ENCODE measurements at places on chromosomes 12 and 14. TPM values are rescaled to one million over a fixed set of nuclear protein-coding genes. Genes with fewer than 3 reads are reported as not detected.

Gene KRT71
- not detected for total RNA-seq

- DNase-seq, result no peak
Measured at GRCh38 chr14:51619561-51619960, 32.1 kb upstream of the FRMD6 start.

- no peak for DNase-seq
Measured at GRCh38 chr12:113519464-113520307, 48.0 kb upstream of the LHX5 start.

- no peak for DNase-seq
Measured at GRCh38 chr14:57530571-57530970, 36.9 kb upstream of the CCDC198 start.

GRCh38 chr12:452667-453210 lies 7.0 kb upstream of the B4GALNT3 start:
- DNase-seq, result no peak

- no peak for DNase-seq
Measured at GRCh38 chr12:103547929-103548328, 39.1 kb upstream of the STAB2 start.

GRCh38 chr12:106633451-106633823 lies 50.6 kb downstream of the RFX4 start:
- no peak for DNase-seq

DNA sequence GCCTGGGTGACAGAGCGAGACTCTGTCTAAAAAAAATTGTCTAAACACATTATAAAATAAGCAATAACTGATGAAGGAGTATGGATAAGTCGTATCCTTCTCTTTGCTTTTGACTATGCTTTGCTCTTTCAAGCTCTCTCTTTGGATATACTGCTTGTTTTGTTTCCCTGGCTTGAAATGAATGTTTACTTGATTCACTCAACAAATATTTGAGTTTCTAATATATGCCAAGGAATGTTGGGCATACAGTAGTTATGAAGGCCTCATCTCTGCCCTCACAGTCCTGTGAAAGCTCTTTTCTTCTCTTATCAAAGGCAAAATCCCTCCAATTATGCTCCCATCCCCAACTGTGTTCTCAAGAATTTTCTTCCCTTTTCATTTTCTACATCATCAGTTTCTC lies 123.5 kb downstream of the PTPRR start:
- DNase-seq, result no peak

- DNase-seq, result no peak
Measured at GRCh38 chr12:46660719-46661109, 165.1 kb downstream of the SLC38A4 start.

Gene NDRG2
- 0.08 TPM for total RNA-seq

Gene HNRNPA1
- 453 TPM for total RNA-seq

- no peak for DNase-seq
Measured at GRCh38 chr12:119090865-119091264, 87.9 kb upstream of the HSPB8 start.

Gene RBP5
- not detected for total RNA-seq

Data from SJSA1 (cell line).